ENCODE measurements at places on chromosomes 3 and 15.

DNA sequence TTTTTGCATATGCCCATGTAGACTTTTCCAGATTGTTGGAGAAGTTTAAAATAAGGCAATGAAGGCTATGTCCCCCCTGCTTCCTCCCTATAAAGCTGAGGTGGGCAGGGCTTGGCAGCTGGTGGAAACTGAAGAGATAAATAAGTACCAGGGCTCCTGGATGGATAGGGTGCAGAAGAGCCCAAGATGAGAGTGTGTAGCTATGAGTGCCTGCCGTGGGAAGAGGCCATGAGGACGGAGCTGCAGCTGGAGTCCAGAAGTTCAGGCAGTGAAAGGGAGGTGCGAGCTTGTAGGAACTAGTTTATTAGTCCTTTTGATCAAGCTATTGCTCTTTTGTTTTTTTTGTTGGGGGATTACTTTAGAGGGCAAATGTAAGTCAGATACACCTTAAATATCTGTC, 52.4 kb downstream of the PHLDB2 start:
- no peak for DNase-seq

DNA sequence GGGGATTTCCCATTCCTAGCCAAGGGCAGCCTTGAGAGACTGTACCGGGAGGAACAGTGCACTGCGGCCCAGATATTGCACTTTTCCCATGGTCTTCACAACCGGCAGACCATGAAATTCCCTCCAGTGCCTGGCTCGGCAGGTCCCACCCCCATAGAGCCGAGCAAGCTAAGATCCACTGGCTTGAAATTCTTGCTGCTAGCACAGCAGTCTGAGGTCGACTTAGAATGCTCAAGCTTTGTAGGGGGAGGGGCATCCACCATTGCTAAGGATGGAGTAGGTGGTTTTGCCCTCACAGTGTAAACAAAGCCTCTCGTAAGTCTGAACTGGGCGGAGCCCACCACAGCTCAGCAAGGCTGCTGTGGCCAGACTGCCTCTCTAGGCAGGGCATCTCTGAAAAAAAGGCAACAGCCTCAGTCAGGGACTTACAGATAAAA, 156.3 kb downstream of the FRMD5 start:
- no peak for DNase-seq

DNA sequence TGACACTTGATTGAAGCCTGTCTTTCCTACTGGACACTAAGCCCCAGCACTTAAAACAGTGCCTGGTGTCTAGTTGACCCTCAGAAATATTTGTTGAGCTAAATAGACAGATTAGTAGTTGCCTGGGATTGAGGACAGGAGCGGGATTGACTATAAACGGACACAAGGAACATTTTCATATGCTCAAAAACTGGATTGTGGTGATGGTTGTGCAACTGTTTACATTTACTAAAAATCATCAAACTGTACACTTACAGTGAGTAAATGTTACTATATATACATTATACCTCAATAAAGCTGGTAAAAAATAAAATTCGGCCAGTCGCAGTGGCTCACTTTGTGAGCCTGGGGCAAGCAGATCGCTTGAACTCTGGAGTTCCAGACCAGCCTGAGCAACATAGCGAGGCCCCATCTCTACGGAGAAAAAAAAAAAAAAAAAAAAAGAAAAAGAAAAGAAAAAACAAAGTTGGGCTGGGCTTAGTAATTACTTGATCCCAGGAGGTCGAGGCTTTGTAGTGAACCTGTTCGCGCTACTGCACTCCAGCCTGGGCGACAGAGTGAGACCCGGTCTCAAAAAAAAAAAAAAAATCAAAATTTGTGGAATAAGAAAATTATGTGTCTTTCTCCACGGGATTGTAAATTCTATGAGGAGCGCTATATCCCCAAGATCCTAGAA, 632 bp upstream of the IDH3A start:
- DNase-seq: no peak

DNA sequence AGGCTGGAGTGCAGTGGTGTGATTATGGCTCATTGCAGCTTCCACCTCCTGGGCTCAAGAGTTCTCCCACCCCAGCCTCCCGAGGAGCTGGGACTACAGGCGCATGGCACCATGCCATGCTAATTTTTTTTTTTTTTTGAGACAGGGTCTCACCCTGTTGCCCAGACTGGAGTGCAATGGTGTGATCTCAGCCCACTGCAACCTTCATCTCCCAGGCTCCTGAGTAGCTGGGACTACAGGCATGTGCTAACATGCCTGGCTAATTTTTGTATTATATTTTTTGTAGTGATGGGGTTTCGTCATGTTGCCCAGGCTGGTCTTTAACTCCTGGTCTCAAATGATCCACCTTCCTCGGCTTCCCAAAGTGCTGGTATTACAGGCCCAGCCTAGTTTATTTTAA, 4.0 kb downstream of the TEX9 start:
- DNase-seq: no peak

- DNase-seq: no peak
Observed at GRCh38 chr15:56211960-56212550, 31.6 kb downstream of the RFX7 start.

GRCh38 chr15:66623801-66624453, 58.1 kb upstream of the LCTL start:
- DNase-seq: no peak

DNA sequence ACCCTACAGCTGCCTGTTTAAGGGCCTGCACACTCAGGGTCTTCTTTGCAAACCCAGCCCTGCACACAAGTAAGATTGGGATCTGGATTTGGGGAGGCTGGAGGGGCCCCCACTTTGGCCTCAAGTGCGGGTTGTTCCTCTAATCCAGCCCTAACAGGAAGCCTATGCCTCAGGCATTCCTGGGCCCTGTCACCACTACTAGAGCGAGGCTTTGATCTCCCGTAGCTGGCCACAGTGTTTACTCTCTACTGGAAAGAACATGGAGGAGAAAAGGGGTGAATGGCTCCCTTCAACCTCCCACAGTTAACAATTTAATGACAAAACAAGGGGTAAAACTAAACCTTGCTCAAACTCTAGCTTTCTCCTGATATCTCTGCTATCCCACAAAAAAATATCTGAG, 48.4 kb downstream of the DZIP1L start:
- DNase-seq: no peak

- DNase-seq: no peak
Observed at GRCh38 chr15:82047453-82048400, 1.9 kb upstream of the MEX3B start.

GRCh38 chr15:43025150-43025549, 80.7 kb downstream of the UBR1 start:
- DNase-seq: no peak

DNA sequence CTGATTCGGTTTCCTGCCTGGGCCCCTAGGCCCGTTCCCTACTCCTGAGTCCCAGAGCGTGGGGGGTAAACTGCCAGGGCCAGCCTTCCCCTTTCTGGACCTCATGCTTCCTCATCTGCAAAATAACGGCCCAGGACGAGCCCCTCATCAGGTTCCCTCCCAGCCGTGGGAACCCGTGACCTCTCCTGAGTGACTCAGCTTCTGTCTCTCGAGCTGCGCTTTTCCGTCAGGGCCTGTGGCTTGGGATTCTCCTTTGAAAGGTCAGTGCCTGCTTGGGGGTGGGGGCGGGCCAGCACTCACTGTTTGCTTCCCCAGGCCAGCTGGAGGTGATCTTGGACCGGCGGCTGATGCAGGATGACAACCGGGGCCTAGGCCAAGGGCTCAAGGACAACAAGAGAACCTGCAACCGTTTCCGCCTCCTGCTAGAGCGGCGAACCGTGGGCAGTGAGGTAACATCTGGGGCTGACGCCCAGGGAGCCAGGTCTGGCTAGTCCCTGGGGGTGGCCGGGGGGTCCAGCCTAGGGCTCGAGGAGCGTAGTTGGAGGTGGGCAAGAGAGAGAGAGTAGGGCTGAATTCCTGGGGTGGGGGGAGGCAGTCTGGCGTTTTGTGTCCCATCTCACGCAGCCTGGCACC, 12.8 kb downstream of the MAN2A2 start:
- no peak for DNase-seq

DNA sequence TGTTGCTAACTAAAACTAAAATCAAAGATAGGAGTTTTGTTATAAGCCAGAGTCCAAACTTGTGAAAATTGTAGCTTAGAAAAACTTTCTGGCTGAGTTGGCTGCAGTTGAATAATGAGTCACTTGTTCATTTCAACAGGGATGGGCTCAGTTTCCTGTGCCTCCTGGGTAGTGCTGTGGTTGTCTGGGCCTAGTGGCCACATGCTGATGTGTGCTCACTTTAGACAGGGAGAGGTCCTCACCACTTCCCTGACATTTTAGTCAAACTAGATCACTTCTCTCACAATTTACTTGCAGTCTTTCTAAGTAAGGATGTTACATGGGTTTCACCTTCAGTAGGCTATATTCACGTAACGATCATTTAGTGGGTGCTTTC, 6.3 kb upstream of the UBE2Q2 start:
- DNase-seq: no peak

DNA sequence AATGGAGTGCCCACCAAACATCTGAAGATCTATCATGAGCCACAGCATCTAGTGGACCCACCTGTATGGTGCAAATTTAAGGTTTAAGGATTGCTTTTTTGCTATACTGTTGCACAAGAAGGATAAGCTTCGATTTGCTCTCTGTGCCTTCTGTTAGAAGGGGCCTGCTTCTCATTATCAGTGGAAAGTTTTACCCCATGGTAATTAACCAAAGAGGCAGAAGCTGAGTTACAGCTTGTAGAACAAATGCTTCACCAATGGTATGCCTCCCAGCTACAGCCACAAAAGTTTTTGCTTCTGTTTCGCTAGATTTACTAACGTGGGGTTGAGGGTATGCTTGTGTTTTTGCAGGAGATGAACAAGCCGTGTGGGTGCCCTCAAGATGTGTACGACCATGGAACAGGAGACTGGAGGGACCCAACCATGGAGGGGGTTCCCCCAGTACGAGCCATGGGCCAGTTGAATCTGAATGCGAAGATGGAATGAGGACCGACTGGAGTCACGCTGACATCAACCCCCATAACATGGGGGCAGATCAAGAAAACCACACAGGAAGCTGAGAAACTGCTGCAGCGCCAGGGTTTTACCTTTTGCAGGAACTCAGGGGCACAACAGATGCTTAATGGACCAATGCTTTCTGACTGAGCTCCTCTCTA, 43.5 kb downstream of the ACAD9 start:
- peak; percentile 30 for DNase-seq

DNA sequence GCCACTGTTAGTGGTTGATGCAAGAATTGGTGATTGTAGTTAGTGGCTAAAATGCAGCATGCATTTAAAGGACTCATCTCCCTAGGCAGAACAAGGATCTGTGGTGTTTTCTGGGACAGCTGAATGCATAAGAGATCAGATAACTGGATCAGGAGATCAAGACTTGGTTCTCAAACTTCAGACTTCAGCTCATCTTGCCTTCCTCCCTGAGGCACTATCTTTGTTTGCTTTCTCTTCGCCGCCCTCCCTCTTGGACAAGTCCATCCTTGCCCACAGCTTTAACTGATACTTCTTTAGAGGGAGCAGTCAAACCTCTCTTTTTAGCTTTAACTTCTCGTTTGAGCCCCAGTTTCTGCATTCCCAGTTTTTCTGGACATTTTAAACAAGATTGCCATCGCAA, 195.4 kb upstream of the TPRG1 start:
- DNase-seq: no peak

- DNase-seq: no peak
Observed at GRCh38 chr3:175411405-175411804, 552.3 kb downstream of the NAALADL2 start.

DNA sequence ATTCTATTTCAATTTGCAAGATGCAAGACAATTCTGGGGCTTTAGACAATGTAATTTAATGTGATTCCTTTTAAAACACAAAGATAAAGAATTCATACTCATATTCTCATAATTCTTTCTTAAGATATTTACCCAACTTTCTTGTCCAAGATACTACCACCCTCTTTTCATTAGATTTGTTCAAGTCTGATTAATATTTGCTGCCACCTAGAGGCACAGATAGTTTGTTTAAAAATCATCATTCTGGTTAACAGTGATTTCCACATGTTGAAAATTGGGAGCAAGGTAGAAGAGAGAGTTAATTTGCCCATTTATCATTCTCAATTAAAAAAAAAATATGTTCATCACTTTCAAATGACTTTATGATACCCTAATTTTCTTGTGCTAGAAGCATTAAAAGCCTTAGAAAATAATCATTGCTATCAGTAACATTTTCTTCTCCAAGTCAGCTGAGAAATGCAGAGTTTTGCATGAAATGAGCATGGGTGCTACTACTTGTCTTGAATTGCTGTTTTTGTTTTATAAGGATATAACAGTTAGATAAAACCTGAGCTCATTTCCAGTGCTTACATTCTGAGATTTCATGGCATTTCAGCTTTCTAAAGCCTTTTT, 11.6 kb downstream of the TAMM41 start:
- no peak for DNase-seq

GRCh38 chr3:147812186-147812911, 403.2 kb downstream of the ZIC1 start:
- no peak for DNase-seq

- no peak for DNase-seq
Observed at GRCh38 chr3:40130721-40131120, 178.8 kb upstream of the EIF1B start.

DNA sequence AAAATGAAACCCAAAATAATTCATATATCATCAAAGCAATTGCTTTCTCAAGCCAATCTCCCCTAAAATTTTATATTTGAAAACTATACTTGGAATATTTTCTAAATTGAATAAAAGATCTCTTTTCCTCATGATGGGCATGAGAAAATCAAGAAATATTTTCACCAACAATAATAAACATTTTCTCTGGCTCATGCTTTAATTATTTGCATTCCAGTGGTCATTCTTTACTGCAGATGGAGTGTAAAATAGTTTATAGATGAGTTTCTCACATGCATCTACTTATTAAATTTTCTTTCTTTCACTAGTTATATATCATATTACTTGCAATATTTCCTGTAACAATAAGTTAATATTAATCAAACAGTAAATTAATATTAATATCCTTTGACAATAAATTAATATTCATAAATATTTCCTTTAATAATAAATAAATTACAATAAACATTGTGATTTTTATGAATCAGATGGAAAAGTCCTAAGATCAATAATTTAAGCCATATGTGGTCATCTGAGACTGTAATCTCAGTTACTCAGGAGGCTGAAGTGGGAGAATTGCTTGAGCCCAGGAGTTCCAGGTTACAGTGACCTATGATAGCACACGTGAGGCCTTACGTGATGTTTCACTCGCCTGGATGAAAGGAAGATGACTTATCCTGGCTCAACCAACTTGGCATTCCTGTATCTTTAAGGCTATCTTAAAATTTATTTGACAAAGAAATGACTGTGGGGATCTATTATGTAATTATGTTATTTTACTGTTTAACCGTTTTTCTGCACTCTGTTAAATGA, 958.8 kb downstream of the ZPLD1 start:
- no peak for DNase-seq

GRCh38 chr3:58880182-58880581, 169.6 kb downstream of the CFAP20DC start:
- DNase-seq: no peak

- no peak for DNase-seq
Observed at GRCh38 chr3:72579191-72579580, 269.1 kb downstream of the SHQ1 start.

- no peak for DNase-seq
Observed at GRCh38 chr3:164306042-164306441, 772.3 kb downstream of the SI start.

GRCh38 chr3:65540666-65541065, 498.1 kb downstream of the MAGI1 start:
- DNase-seq: no peak

- no peak for DNase-seq
Observed at GRCh38 chr3:154791611-154792010, 288.5 kb upstream of the MME start.

- no peak for DNase-seq
Observed at GRCh38 chr3:194364652-194365434, 4.7 kb downstream of the LRRC15 start.

- no peak for DNase-seq
Observed at GRCh38 chr15:31214158-31214863, 112.3 kb upstream of the KLF13 start.

All from activated CD4-positive, alpha-beta T cell treated with anti-CD3 and anti-CD28 coated beads for 24 hours (primary cell).